Globus pallidus (tissue), 1 donor: ENCODE measurements at places on chromosomes 1 and 21.

- no peak for DNase-seq
These were observed 32.9 kb downstream of the C21orf91 start for GRCh38 chr21:17786071-17786850.

- DNase-seq = peak; percentile 32
These were observed 242.8 kb downstream of the DISC1 start for GRCh38 chr1:231869364-231869763.

DNA sequence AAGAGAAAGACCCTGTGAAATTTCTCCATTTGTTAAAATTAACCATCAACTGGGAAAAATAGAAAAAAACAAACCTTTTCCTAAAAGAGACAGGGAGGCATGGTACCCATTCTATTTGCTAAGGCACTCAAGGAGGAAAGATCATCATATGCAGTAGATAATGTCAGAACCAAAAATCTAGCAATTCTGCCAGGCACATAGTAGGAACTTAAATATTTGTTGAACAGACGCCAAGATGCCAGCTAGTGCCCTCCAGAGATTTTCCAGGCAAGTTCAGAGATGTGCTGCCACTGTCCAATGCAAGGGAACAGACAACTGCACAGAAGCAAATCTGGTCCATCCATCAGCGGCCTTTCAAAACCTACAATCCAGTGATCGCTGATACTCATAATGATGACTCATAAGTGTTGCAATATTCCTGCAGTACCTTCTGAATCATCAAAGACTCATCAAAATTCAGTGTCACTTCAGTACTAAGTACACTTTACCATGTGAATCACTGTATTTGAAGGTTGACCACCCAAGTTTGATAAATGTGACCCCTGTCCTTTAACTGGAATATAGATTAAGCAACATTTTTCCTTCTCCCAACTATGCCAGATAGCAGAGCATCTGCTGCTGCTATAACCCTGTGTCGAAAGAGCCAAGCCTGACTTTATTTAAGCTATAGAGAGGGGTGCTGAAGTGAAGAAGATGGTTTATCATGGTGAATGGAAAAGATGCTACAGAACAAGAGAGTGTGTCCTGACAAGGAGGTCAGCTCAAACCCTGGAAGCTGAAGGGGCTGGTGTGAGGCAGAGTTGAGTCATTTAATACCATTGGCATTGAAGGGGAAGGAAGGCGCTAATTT is 99.1 kb downstream of the MT1HL1 start:
- no peak for DNase-seq

DNA sequence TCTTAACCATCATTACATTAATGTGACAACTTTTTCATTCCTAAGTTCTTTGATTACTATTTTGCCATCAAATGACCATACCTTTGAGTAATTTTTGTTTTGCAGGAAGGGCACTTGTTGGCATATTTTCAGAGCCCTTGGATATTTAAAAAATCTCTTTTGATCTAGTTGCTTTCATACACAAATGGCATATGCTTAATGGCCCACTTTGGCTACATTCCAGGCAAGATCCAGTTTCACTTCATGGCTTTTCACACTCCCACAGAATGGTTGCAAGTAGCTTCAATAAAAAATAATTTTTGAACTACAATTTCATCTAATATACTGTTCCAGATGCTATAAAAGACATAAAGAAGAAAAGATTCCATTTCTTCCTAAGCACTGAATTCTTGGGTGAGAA is 18.1 kb downstream of the ADAM30 start:
- no peak for DNase-seq

- no peak for DNase-seq
These were observed 21.2 kb downstream of the ARID1A start for GRCh38 chr1:26717017-26717491.

- DNase-seq = no peak
These were observed 2.8 kb downstream of the TNFRSF1B start for GRCh38 chr1:12169442-12170135.

DNA sequence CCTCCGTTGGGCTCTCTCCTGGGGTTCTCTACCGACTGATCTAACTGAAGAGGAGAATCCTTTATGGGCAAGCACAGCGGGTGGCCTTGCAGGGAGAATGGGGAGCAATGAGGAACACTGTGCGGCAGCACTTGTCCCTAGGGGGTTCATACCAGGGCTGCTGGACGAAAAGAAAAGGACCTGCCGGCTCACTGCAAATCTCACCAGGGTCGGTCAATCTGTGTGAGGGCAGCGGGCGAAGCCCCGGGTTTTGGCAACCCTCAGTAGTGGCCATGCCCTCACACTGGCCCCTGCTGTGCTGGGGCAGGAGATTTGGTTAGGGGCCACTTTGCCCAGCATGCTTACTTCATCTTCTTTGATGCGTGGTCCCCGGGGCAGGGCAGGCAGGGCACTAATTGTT is 5.9 kb downstream of the LHX9 start:
- no peak for DNase-seq

DNA sequence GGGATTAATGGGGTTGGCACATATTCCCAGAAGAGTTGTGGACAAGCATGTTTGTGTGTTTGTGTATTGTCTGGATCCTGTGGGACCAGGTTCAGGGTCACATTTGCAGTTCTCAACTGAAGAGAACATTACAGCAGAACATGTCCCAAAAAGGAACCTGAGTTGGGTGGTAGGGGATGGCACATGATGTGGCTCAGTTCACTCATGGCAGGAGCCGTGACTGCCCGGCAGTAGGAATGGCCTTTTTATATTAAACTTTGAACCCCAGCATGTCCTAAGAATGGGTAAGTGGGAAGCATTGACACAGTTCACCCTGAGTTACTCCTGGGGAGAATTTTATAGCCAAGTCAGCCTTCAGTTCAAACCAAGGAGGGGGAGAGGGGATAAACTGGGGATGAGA is 41.3 kb downstream of the CXADR start:
- DNase-seq = no peak

GRCh38 chr1:233598891-233599541 is 14.9 kb upstream of the KCNK1 start:
- no peak for DNase-seq

DNA sequence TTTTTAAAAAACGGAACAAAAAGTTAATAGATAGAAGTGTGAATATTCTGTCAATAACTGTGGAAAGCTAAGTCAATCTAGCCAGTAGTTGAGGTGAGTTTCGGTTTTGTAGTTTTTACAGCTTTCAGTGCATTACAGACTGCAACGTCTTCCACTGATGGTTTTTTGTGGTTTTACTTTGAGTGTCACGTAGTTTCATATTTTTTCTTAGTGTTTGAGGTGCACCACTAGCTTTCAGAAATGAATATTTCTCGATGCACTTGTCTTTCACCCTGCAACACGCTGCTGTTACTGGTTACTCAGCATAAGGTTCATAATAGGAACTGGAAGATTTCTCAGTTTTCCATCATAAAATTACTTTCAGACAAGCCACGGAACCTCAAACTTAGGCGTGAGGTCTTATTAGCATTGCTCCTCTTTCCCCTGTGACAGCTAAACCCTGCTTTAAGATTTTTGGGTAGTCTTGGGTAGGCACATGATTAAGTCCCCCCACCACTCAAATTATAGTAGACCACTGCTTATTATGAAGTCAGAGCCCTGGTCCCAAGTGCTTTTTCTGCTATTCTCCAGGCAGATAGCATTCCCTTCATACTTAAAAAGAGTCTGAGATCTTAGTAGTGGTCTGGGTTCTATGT is 1412.7 kb downstream of the KCNT2 start:
- no peak for DNase-seq

GRCh38 chr1:2276803-2277580 is 48.9 kb downstream of the SKI start:
- DNase-seq = no peak

GRCh38 chr1:39378377-39378776 is 113.1 kb upstream of the BMP8A start:
- DNase-seq = no peak

- no peak for DNase-seq
These were observed 47.9 kb downstream of the COLGALT2 start for GRCh38 chr1:183989604-183990003.

GRCh38 chr1:31587720-31588423 is 11.6 kb downstream of the TINAGL1 start:
- DNase-seq = peak; percentile 22
